Colonic mucosa (tissue), 4 donors: ENCODE measurements at places on chromosomes 2 and 18. TPM values are rescaled to one million over a fixed set of nuclear protein-coding genes. Genes with fewer than 3 reads are reported as not detected.
A peak's percentile ranks its signal among the peaks of the same experiment; 100 is the strongest.

DNA sequence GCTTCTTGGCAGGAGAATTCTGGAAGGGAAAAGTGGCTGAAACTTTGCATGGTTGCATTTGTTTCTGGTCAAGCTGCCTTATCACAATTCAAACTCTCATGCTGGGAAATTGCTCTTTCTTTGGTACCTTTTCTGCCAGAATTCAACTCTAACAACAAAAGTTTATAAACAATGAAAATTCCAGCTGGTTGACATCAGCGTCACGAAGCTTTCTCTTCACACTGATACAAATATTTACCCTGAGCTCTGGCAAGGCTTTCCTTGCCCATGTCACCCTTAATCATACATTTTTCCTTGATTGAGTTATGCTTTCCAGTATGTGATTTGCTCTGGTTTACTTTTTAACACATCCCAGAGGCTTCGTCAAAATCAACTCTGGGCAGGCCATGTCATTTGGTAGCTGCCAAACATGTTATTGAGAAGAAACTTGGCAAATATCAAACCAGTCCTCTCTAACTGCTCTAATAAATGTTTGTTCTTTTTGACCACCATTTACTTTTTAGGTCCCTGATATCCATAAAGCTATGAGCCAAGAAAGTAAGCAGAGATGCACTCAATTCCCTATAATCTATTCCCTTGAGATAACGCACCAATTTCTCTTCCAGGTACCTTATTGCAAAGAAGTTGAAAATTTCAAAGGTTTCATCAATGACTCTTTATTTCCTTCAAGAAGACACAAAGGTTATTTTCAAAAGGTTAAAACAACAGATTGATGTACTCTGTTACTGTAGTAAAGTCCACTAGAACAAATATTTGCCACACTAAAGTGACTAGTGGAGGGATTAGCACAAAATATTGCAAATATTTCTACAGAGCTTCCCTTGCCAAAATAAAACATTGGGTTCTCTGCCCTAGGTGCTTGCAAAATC lies 1241.1 kb upstream of the ZEB2 start:
- no peak for DNase-seq

Gene C18orf54
- total RNA-seq = 2.9 TPM

DNA sequence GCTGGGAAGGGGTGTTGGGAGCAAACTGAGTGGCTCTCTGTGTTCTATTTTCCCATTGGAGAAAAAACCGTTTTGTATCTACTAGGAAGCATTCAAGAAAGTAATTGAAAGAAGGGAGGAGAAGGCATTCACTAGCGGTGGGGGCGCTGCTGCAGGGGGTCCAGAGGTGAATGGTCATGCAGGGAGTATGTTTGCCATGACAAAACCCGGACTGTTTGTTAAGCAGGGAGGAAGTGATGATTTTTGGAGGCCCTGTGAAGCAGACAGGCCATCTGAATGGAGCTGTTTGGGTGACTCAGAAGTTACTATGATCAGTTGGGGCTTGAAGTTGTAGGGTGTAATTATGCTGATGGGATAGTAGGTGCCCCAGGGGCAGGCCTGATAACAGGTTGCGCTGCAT lies 7.0 kb downstream of the TAF4B start:
- DNase-seq = no peak

Gene TACR1
- total RNA-seq = 0.37 TPM

DNA sequence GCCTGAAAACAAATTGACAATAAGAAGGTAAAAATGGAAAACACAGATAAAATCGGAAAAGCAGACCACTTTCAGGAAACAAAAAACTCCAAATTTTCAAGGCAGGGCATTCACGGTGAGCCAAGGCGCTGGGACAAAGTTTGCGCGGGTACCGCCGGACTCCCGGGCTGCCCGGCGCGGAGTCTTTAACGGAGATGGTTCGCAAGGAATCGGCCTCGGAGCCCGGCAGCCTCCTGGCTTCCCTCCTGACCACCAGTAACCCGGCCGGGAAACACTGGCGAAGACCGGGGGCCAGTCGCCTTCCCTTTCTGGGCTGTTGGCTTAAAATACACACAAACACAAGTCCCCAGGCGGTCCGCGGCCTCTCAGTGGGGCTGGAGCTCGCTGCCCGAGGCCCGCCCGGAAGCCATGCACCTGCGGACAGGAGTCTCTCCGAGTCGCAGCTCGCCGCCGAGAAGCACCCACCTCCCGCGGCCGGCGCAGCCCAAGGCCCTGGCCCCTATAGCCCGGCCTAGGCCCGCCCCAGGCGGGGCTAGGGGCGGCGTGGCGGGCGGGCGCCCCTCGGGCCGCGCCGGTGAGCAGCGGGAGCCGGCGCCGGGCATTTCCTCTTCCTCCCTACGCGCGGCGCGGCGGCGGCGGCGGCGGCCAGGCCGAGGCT lies 622 bp upstream of the KCMF1 start:
- DNase-seq = peak; percentile 70

DNA sequence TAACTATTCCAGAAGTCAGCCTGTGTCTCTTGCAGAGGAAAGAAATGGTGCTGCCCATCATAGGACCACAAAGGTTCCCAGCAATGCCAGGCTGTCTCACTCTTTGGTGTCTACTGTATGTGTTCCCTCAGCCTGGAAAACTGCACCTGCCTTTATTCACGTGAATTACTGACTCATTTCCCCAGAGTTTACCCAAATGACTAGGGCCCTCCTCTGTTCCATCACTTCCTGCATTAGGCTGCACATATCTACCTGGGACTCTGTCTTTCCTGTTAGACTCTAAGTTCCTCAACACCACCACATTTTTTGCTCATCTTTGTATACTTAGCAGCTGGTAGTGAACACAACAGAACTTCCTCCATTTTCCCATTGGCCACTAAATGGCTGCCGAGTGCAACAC lies 188.3 kb downstream of the FHOD3 start:
- DNase-seq = no peak

Gene FSHR
- total RNA-seq = not detected

DNA sequence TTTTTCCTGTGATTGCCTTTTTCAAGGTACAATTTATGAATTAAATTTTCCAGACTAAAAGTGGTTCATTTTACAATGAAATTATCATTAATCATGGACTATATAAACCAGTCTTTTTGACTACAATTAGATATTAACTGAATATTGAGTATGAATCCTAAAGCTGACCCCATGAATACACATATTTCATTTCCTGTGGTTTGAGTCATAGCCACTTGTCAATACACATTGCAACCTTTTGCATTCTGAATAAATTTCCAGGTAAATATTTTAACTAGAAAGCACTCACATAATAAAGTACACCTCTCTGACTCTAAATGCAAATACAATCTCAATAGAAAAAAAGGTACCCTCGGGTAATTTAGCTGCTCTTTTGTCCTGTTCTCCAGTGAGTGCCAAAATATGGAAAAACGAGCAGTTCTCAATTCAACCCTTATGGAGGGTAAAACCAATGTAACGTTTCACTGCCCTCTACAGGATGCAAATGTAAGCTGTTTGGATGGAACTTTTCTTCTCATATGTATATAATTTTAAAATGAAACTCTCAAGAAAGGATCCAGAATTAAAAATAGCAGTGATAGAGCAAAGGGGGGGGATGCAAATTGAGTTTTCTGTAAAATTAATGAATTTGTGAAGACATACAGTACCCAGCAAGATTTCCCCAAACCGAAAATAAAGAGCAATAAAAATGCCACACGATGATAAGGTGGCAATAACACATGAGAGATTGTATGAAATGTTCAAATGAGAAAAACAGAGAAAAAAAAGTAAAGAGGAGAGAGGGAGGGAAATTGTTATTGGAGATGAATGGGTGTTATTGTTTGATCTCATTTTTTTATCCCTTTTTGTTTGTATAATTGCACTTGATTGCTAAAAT lies 1795.7 kb upstream of the PIK3C3 start:
- DNase-seq = no peak

DNA sequence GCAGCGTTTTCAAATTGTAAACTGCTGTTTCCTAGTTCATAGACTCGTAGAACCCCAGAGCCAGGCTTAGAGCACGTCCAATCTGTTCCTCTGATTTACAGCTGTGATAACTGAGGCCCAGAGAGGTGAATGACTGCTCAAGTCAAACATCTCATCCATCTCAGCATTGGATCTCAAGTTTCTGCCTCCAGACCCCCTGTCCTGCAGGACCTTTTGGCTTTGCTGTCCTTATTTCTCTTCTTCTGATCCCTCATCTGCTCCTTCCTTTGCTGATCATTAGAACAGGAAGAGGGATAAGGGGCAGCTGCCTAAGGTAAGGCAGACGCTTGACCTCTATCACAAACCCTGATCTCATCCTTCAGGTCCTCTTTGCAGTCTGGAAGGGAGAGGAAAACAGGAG lies 58.5 kb upstream of the CREB1 start:
- no peak for DNase-seq

Gene GAREM1
- total RNA-seq = 15.3 TPM

- no peak for DNase-seq
These were observed 18.1 kb downstream of the SMAD2 start for GRCh38 chr18:47912343-47912742.

Gene SERPINB3
- total RNA-seq = not detected

Gene QPCT
- total RNA-seq = 5.3 TPM

- no peak for DNase-seq
These were observed 220.7 kb downstream of the NDUFA10 start for GRCh38 chr2:239804161-239805042.

DNA sequence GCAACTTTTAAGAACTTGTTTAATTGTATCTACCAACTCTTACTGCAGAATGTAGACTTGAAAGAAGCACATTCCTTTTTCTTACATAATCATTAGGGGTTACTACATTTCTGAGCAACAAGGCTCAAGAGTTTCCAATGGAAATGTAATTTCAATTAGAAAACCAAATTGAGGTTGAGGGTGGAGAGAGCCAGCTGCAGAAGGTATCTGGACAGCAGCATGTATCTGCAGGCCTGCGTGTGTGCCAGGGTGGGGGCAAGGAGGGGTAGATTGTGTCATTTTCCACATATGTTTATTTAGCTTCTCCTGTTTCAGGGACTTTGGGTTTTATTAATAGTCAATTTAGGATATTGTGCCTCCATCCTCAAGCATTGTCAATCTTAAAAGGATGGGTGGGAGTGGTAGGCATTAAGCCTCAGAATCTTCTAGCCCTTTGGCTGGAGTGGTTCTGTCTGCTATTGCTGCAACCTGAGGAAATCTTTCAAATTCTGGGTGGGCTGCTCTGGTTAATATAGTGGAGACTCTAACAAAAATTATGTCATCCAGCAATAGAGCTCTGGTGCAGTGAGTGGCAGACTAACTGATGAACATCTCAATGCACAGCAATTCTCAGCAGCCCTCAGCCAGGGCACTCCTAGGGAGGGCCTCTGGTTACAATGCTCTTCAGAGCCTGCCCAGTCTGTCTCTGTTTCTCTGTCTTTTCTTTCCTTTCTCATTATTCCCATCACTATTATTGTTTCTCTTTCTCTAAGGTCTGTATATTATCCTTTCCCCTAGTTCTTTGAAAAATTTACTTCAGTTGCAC lies 151.4 kb downstream of the RPIA start:
- DNase-seq = no peak
